ENCODE measurements at places on chromosomes 12 and 14.

DNA sequence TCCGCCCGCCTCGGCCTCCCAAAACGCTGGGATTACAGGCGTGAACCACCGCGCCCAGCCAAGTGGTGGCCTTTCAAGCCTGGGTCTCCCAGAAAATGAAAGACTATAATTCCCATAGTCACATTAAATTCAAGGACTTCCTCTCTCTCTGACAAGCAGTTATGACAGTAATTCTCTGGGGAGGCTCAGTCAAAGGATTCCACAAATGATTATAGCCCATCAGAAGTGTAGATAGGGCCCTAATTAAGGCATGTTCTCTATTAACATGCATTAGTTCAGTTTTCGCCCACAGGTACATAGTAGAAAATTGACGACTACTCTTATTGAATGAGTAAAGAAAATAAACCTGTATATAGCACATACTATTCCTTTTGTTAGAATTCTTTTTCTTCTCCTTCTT, 16.4 kb downstream of the PRMT8 start:
- no peak for DNase-seq

DNA sequence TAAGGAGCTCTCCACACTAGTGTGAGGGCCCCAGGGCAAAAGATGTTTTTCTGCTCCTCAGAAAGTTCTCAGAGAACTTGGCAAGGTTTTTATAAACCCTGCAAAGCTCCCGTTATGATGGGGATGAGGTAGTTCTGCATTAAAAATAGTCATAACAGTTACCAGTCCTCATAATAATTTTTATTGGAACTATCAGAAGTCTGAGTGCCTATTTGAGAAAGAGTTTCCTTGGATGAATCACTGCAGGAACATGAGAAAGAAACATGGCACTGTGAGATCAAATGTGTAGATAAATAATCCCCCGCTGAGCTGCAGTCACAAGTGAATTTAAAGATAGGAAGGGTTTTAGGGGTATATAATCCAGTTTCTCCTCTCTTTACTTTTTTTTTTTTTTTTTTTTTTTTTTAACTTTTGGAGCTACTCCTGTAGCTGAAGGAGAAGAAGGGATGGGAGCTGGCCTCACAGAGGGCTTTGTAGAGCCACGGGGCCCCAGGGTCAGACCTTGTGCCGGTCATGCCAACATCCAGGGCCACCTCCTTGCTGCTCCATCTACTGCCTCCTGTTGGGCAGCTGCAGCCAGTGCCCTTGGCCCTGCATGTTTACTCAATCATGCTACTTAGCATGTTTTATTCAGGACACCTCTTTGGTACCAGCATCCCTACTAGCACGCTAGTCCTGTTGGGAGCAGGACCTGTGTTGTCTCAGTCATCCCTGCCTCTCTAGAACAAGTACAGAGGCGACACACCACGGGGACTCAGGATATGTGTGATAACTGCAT, 39.5 kb downstream of the EVL start:
- no peak for DNase-seq

GRCh38 chr12:112349431-112349830, 32.8 kb downstream of the HECTD4 start:
- no peak for DNase-seq

- no peak for DNase-seq
Observed at GRCh38 chr14:53375599-53375998, 222.5 kb upstream of the DDHD1 start.

- DNase-seq: no peak
Observed at GRCh38 chr12:112617153-112617505, 174.4 kb upstream of the RPH3A start.

GRCh38 chr12:113201187-113202177, 16.0 kb downstream of the RITA1 start:
- DNase-seq: no peak

- DNase-seq: no peak
Observed at GRCh38 chr14:28120391-28120790, 646.2 kb upstream of the FOXG1 start.

DNA sequence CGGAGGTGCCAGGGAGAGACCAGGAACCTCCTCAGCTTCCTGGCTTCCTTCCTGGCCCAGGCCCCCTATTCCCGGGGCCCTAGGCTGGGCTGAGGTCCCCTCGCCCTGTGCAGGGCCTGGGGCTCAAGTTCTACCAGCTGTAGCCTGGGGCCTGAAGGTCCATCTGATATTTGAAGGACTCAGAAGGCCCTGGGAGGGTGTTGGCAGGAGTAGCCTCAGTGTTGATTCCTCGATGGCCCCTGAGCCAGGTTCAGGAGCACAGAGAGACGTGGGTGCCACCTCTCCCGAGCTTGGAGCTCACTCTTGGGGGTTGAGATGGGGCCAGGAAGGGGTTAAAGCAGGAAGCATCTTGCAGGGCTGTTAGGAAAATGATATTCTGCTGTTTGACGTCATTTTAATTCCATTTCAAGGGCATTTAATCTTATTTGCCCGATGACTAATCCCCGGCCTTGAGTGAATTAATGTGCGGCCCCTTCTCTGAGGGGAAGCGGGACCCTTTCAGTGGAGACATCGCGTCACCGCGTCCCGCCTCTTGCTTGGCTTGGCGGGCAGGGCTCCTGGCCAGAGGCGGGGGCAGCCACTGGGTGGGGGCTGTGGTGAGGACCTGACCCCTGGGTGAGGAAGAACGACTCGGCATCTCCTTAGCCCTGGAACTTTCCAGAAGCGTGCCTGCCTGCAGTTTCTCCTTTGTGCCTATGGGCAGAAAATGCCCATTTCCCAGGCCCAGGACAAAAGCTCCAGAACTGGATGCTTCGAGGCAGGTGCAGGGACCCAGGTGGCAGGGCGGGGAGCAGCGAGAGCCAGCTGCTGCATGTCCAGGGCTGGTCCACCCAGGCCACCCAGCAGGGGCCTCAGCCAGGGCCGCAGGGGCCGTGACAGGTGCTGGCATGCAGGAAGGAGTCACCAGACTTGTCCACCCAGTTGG, 158.3 kb downstream of the KIF26A start:
- peak; percentile 86 for DNase-seq
